ENCODE measurements at places on chromosomes 12 and 14.

DNA sequence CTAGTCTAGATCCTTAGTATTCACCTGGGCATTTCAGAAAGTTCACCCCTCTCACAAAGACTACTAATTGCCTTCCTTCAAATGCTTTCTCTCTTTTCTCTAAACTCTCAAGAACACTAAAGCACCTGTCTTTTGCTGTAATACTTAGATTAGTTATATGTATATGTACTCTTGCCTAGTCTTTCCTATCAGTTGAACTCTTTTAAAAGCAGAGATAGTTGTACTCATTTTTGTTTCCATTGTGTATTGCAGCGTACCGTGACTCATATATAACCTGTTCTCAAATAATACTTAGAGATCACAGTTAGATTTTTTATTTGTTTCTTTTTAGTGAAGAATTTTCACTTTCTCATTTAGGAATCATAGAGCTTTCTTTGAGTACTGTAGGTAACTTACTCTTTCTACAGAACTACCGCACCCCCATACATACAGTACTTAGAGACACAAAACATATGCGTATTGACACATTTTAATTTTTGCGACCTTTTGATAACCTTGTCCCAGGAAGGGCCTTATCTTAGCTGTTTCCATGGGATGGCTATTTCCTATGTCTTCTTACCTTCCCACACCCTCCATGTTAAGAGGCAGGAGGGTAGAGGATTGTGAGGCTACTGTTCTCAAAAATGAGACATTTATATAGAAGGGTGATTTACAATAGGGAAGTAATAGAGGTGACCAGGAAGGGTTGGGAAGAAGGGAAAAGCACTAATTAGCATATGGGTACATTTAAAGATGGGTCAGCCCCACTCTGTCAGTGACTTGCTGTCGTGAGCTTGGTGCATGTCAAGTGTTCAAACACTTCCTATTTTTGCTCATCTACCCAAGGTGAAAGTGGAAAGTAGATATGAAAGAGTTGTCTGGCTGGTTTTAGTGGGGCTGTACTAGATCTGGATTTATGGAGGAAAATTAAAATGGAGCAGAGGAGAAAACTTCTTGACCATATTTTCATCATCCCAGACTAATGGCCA, 74.3 kb downstream of the PLEKHA5 start:
- no peak for DNase-seq

DNA sequence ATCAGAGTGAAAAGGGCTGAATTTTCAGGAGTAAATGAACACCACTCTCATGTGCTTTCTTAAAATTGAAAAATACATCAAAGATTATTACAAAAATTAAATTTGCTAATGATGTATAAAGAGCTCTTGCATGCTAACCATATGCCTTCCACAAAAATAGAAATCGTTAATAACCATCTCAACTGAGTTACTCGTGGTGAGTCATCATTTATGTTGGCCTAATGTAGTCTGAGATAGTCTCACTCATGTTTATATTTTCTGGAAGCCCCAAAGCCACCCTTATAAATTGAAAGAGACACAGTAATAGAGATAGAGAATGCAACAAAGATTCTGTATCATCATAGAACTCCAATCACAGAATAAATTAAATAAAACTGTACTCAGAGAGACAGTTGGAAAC, 131.2 kb downstream of the KCNH5 start:
- no peak for DNase-seq

GRCh38 chr12:76410781-76411180, 62.6 kb upstream of the BBS10 start:
- no peak for DNase-seq

GRCh38 chr14:53996041-53996440, 39.4 kb upstream of the BMP4 start:
- no peak for DNase-seq

- no peak for DNase-seq
Measured at GRCh38 chr12:52151837-52152783, 39.7 kb downstream of the KRT80 start.

DNA sequence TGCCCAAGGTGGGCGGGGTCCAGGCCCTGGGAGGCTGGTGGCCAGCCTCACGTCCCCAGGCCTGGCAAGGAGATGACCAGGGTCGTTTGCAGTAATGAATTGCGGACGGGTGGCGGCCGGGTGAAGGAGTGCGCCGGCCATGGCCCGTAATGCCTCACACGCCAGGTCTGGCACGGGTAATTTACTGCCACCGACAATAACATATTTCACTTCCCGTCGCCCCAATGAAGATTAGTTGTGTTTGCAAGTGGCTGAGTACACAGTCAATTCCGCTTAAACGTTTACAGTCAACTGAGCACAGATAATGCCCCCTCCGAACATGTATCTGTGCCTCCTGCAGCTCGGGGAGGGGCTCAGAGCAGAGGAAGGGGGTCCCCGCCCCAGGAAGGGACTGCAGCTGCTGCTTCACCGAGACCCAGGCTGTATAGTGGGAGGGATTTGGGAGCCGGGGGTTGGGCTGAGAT, 48.3 kb downstream of the MVK start:
- DNase-seq: no peak

GRCh38 chr12:62113366-62114011, 146.7 kb upstream of the USP15 start:
- DNase-seq: no peak

GRCh38 chr12:89782807-89783206, 74.2 kb upstream of the ATP2B1 start:
- DNase-seq: no peak

- no peak for DNase-seq
Measured at GRCh38 chr14:100440207-100440631, 117.1 kb downstream of the SLC25A47 start.

GRCh38 chr12:57800965-57801364, 17.6 kb downstream of the AVIL start:
- no peak for DNase-seq

DNA sequence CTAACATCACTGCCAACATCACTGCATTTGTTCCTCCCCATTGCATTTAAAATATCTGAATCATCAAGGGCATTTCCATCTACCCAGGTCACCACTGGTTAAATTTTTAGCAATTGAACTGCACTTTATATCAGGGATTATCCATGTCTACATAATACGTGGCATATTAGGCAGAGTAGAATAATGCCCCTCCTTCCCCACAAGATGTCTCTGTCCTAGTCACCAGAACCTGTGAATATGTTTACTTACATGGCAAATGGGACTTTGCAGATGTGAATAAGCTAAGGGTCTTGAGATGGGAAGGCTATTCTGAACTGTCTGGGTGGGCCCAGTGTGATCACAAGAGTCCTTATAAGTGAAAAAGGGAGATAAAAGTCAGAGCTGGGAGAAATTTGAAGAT, 181.7 kb upstream of the ARID2 start:
- no peak for DNase-seq

DNA sequence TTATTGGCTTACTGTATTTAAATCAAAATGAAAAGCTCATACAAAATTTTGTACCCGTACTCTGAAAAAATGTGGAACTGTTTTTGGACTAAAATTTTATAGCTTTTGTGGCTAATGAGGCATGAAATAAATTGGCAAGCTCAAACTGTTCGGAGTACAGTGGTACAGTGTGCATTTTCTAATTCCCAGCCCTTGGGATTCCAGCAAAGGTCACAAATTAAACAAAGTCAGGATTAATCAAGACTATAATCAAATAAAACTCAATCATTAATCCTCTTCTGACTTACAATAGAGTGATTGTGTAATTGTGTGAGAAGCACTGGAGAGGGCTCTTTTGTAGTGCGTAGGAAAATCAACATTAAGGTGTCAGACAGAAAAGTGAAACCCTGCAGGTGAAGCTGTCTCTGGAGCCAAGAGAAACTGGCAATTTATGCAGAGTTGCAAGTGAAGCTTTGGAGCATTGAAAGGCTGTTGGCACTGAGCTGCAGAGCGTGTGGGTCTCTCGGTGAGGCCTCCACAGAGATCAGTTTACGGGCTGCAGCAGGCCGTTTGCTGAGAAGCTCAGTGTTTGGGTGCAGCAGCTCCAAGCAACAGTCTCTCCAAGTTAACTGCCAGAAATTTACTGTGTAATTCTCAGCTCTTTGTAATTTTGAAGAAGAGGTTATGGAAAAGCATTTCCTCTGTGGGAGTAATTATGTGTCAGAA, 275.9 kb downstream of the FBXL14 start:
- peak; percentile 29 for DNase-seq

- no peak for DNase-seq
Measured at GRCh38 chr14:63795532-63795931, 57.3 kb upstream of the SYNE2 start.

- no peak for DNase-seq
Measured at GRCh38 chr14:51626788-51627187, 24.9 kb upstream of the FRMD6 start.

GRCh38 chr14:100649173-100649519, 61.9 kb upstream of the BEGAIN start:
- no peak for DNase-seq

GRCh38 chr12:68951652-68952051, 18.7 kb upstream of the CPM start:
- no peak for DNase-seq

DNA sequence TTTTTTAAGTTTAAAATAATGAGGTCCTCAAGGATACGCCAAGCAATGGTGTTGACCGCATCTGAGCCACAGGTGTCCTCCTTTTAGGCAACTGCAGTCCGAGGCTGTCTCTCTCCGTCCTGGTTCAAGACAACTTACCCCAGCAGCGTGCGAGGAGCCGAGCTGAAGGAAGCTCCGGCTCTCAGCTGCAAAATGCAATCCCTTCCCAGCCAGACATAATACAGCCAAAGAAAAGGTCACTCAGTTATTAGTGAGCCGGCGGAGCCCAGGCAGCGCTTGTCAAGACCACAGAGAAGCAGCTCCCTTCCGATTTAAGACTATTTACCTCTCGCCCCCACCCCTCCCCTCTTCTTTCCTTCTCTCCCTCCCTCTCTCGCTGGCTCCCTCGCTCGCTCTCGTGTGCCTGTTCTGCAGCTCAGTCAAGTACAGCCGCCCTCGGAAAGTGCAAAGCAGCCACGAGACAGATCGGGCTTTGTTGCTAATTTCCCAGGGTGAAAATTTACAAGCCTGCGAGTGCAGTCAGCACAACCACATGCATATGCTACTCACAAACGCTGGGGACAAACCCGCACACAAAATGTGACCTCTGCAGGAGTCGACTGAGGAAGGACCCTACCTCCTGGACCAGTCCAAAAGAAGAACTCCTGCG, 363 bp upstream of the LMO3 start:
- DNase-seq: no peak

GRCh38 chr14:59868021-59868420, 2.6 kb downstream of the RTN1 start:
- DNase-seq: no peak

DNA sequence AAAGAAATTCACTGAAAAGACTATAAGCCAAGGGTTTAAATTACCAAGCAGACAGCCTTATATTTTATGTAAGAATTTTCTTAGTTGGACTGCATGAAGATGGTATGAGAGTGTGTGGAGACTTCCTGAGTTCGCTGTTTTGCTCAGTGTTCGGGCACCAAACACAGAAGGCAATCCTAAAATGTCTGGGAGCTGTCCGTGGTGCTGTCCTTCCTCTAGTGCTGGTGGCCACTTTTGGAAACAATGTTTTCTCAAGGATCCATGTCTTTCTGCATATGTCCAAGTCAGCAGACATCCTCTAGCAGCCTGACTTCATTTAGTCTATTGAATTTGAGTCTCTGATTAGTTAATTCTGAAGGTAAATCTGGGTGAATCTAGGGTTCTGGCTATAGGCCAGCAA, 135.8 kb downstream of the SLC8A3 start:
- DNase-seq: no peak

GRCh38 chr12:27109334-27110028, 27.1 kb upstream of the C12orf71 start:
- DNase-seq: no peak

DNA sequence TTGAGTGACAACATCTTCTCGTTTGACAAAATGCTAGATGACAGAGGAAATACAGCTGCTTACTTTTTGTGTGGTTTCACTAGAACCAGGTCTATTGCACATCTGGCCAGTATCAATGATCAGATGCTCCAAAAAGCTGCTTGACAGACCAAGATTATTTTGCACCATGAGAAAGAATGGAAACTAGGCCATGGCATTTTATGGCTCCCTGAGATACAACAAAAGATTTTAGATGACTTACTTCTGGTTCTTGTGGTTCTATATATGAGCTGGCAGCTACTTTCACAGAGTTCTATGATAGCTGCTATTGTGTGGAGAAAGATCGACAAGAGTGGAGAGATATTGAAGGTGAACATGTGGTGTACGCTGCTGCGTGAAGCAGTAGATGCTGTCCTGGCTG, 25.9 kb upstream of the PPFIBP1 start:
- no peak for DNase-seq

- no peak for DNase-seq
Measured at GRCh38 chr12:96199464-96199863, 5.3 kb downstream of the ELK3 start.

- no peak for DNase-seq
Measured at GRCh38 chr12:132781938-132782337, 20.3 kb upstream of the ANKLE2 start.

GRCh38 chr12:56221232-56221756, 428 bp downstream of the RNF41 start:
- DNase-seq: peak; percentile 57

GRCh38 chr14:69012256-69012953, 33.3 kb upstream of the ACTN1 start:
- no peak for DNase-seq

DNA sequence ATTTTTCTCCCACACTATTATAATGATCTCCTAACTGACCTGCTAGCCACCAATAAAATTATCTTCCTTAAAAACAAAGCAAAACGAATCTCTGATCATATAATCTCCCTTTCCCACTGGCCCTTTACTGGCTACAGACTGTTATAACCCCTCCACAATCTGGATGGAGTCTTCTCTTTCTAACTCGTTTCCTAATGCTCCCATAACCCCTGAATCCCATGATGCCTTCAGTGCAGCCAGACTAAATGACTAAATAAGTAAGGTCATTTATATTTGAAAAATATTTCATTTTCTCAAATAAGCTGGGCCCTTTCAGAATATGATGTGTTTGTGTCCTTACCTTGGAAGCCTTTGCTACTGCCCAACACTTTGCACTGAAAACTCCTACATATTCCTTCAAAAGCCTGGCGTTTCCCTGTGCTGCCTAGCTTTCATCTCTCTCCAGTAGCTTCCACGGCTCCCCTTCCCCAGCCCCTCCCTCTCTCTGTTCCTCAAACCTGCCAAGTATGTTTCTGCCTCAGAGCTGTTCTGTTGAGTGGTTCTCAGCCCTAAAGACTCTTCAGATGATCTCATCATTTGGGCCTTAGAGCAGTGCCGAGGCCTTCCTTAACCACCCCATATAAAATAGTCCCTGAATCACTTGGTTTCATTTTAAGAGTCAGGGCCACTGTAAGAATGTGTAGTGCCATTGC, 91.7 kb downstream of the MYRFL start:
- DNase-seq: no peak

DNA sequence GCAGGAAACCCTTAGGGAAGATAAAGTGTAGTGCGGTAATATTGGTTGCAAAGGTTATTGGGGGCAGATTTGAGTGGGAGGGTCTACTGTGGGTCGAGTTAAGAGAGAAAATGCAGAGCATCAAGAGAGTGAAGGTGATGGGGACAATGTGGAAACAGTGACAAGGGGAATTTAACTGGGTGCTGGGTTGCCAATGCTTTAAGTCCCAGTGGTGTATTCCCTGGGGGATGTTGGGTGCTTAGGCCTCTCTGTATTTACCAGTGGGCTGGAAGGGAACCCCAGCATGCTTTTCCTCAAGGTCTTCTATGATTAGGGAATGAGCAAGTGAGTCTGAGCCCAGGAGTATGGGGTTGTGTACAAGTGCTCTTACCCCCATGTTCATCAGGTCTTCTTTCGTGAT, 10.6 kb downstream of the BCAT1 start:
- DNase-seq: no peak
